ENCODE measurements at places on chromosomes 12 and 14.

- DNase-seq = no peak
Measured at GRCh38 chr14:100536721-100537445, 50.3 kb downstream of the BEGAIN start.

DNA sequence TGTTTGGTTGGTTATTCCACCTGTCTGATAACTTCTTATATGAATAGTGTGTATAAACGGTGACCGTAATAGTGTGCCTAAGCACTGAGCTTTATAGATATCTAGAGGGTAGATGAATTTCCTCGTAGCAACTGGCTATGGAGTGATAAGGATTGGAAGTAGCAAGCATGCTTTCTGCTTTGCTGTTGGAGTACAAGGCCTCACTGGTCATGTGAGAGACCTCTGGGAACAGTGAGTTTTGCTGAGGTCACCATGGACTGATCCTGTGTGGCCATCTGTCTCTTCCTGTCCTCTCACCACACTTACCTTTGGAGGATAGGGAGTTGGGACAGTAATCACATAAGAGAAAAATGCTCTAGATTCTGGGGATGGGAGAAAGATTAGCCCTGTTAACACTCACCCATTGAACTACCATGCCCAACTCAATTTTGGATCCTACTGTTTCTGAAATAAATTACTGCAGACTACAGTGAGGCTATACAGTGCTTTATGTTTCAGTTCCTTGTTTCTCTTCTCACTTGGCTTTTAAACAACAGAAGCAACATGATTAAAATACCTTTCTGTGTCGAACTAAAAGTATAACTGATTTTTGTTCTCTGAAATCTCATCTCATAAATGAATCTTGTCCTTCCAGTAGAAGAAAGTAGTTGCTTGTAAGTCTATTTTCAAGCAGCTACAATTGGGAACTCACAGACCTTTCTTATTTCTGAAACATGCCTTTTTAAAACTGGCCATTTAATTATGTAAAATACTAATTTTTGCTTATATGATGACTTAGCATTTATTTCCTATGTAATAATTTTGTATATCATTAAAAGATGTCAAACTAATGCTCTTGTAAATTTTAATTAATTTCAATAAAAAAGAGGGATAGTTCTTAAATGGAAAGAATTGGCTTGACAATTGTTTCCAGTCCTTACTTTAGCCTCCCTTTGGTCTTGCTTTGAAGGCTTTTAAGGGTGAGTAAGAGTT is 8.3 kb downstream of the TMX1 start:
- DNase-seq = no peak

DNA sequence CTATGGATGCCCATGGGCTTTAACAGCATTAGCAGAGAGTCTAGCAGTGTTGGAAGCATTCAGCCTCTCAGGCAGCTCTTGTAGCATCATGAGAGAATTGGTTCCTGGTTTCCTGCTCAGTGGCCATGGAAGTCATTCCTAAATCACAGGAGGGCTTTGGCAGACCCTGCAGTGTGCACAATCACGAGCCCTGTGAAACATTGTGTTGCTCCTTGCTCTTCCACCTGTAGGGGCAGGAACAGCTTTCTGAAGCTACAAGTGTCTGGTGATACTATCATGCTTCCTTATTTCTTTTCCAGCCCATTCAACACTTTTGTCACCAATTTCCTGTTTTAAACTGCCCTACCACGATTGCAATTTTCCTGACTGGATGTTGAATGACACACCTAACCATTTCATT is 402.2 kb upstream of the USP15 start:
- DNase-seq = no peak

GRCh38 chr12:95418142-95418541 is 55.8 kb upstream of the METAP2 start:
- DNase-seq = no peak

GRCh38 chr12:121800694-121801594 is 2.9 kb upstream of the SETD1B start:
- DNase-seq = no peak

- no peak for DNase-seq
Measured at GRCh38 chr12:129909051-129910020, 5.5 kb upstream of the TMEM132D start.

GRCh38 chr12:124309231-124309630 is 14.3 kb downstream of the RFLNA start:
- DNase-seq = no peak

DNA sequence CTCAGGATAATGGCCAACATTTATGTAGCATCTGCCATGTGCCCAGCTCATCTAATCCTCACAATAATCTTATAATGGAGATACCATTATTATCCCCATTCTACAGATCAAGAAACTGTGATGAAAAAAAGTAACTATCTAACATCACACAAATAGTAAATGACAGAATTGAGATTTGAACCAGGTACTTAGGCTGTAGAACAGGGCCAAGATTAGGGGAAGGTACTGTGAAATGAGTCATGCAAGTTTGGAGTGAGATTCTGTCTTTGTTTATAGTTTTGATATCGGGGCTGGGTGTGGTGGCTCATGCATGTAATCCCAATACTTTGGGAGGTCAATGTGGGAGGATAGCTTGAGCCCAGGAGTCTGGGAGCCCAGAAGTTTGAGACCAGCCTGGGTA is 1.3 kb upstream of the GNPTAB start:
- no peak for DNase-seq

DNA sequence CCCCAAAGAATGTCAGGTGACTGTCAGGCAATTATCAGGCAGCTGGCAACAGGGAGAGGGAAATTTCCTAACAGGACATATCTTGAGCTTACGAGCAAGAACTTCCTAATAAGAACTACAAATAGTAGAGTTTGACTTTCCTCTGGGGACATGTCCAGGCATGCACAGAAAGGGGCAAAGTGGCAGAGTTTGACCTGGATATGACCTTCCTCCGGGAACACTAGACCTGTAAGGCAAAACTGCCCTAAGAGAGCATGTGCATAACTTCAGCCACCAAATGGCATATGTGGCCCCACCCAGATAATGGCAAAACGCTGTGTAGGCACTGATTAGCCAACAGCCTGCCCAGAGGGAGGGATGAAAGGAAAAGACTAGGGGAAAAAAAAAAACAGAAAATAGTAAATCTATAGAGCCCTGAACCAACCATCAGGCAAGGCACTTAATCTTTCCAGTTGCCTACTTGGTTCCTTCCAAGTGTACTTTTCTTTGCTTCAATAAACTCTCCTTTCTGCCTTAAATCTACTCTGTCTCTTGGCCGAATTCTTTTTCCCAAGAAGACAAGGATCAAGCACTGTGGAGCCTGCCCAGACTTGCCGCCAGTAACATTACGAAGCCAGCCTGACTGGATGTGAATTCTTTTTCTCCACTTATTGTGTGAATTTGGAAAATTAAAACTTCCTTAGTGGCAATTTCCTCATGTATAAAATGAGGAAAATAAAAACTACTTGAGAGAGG is 164.1 kb downstream of the SPTSSA start:
- DNase-seq = no peak

GRCh38 chr12:83850531-83850930 is 1062.1 kb downstream of the SLC6A15 start:
- DNase-seq = no peak

GRCh38 chr12:107115119-107115518 is 21.8 kb upstream of the CRY1 start:
- no peak for DNase-seq

- no peak for DNase-seq
Measured at GRCh38 chr12:115758183-115758582, 519.3 kb downstream of the MED13L start.

DNA sequence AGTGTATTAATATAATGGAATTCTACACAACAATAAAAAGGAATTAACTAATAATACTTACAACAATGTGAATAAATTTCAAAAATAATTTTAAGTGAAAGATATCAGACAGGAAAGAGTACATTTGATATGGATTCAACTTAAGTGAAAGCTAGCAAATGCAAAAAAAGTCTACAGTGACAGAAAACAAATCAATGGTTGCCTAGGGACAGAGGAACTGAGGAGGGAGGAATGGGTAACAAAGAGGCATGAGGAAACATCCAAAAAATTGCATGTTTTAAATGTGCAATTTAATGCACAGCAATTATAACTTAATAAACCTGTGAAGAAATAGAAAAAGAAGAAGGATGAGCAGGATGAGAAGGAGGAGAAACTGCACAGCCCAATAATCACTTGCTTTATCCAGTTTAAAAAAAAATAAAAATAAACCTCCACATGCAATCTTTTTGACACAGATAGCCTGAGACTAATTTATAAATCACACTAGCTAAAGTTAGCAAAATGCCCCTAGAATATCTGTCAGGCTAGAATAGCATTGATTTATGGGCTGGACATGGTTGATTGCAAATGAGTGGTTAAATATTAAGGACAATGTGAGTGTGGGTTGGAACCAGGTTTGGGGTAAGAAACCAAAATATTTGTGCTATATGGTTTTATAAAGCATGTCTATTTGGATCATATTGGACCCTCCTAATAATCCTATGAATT is 1089.1 kb downstream of the TRHDE start:
- no peak for DNase-seq

GRCh38 chr12:103011974-103012763 is 54.7 kb downstream of the ASCL1 start:
- DNase-seq = no peak

DNA sequence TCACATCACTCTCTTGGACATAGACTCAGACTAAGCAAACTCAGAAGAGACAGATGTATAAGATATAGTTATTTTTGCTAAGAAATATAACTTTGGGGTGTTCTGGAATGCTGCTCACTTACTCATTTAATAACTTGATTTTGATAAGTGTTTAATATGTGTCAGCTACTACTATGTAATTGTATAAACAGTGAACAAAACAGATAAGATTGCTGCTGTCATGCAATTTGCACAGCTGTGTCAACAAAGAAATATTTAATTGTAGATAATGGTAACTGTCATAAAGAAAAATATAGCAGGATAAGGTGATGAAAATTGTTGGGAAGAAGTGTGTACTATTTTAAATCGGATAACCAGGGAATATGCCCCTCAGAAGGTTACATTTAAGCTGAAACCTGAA is 84.1 kb upstream of the ZDHHC17 start:
- DNase-seq = no peak

GRCh38 chr12:49847161-49847560 is 4.3 kb upstream of the BCDIN3D start:
- no peak for DNase-seq

GRCh38 chr12:79415321-79415720 is 275.4 kb downstream of the PAWR start:
- no peak for DNase-seq

GRCh38 chr12:46754550-46754949 is 71.2 kb downstream of the SLC38A4 start:
- DNase-seq = no peak

- no peak for DNase-seq
Measured at GRCh38 chr12:53300187-53300586, 692 bp downstream of the MYG1 start.

GRCh38 chr12:19739195-19739776 is 300.0 kb downstream of the AEBP2 start:
- peak; percentile 29 for DNase-seq

- DNase-seq = no peak
Measured at GRCh38 chr12:105706321-105706972, 376.0 kb downstream of the C12orf75 start.

- DNase-seq = no peak
Measured at GRCh38 chr12:94112121-94112520, 36.3 kb upstream of the PLXNC1 start.

DNA sequence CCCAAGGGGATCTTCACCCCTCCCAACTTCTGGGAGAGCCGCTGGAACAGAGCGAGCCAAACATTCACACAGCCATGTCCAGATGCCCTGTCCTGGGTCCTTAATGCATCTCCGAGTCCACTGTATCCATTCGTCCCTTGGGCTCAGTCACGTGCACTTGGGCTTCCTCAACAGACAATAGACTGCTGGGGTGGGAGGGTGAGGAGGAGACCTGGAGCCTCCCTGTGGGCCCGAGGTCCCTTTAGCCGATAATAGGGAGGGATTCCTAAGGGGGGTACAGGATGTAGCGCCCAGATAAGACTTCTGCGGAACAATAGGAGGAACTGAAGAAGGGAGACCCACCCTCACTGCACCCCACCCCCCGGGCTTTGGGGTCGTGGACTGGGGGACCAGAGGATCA is 6.7 kb downstream of the ARHGEF25 start:
- no peak for DNase-seq

GRCh38 chr12:59651229-59651920 is 55.5 kb downstream of the SLC16A7 start:
- DNase-seq = no peak

- no peak for DNase-seq
Measured at GRCh38 chr12:96070670-96071279, 35.4 kb upstream of the LTA4H start.

GRCh38 chr14:47567273-47567672 is 108.1 kb downstream of the MDGA2 start:
- no peak for DNase-seq

GRCh38 chr12:94250130-94250529 is 101.8 kb downstream of the PLXNC1 start:
- DNase-seq = no peak

DNA sequence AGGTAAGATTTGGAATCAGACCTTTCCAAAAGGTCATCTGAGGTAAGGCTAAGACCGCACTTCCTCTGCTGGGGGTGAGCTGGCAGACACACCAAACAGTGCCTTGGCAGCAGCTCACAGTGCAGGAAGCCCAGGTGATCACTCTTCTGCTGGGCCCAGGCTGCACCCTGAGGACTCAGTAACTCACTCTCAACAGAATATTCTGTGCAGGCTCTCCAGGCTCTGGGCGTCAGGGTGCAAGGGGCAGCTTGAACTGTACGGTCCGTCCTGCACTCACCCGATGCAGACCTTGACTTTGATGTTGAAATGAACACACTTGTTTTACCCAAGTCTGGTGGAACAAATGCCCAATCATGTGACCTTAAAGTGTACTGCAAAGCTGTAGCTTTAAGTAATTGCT is 6.0 kb downstream of the ALKBH2 start:
- DNase-seq = no peak

GRCh38 chr14:85400678-85401077 is 129.3 kb upstream of the FLRT2 start:
- DNase-seq = no peak

- no peak for DNase-seq
Measured at GRCh38 chr14:99315197-99315596, 43.2 kb upstream of the BCL11B start.

DNA sequence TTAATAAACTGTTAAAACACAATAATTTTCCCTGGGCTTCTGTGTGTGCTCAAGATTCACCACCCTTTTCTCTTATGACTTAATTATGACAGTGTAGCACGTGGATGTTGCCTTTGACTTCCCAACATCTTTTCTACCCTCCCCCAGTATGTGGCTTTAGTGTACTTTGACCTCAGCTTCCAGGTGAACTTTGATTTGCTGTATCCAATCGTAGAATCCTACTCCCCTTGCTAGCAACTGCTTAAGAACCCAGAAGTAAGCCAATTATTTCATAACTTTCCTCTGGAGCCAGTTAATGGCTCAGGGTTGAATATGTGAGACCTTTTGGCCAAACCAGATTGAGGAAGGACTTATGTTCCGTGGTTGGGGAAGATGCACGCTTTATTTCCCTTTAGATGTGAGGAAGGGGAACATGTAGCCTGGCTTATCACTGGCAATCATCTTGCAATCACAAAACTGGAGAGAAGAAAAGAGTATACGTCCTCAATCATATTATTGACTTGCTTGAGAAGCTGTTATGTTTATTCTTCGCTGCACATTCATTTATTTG is 259.6 kb upstream of the ATP2B1 start:
- no peak for DNase-seq

- no peak for DNase-seq
Measured at GRCh38 chr14:69363055-69363454, 35.0 kb downstream of the ERH start.
